ENCODE measurements at places on chromosomes 12 and 14. TPM values are rescaled to one million over a fixed set of nuclear protein-coding genes. Genes with fewer than 3 reads are reported as not detected.

Gene LUM
- not detected for total RNA-seq

- H3K27me3 ChIP-seq, result no peaks in the 10 kb centered on the region
- H3K36me3 ChIP-seq, result no peaks in the 10 kb centered on the region
- no peak overlapping the region for H3K4me3 ChIP-seq
- DNase-seq, result no peak
- H3K27ac ChIP-seq, result no peak overlapping the region
- H3K4me1 ChIP-seq, result peaks cover 17% of the 10 kb centered on the region
Measured at GRCh38 chr14:52124791-52125684, 56.2 kb upstream of the NID2 start.

DNA sequence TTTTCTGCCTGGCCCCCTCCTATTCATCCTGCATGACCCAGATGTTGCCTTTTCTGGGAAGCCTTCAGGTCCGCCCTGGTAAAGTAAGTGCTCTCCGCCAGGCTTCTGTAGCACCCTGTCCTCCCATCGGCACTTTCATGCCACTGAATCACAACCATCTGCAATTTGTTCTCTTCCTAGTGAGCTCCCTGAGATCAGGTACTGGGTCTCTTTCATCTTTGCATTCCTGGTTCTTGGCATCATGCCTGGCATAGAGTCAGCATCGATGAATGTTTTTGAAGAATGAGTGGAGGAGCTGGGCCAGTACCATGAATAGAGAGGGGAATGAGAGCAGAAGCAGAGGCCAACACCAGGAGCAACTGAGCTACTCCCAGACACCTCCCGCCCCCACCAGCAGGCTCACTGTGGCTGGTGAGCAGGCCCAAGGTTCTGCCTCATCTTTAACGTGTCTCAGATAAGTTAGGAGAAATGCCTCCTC lies 13.1 kb downstream of the ZDHHC22 start:
- no peak overlapping the region for H3K27ac ChIP-seq
- H3K36me3 ChIP-seq, result no peaks in the 10 kb centered on the region
- peaks cover 12% of the 10 kb centered on the region for H3K4me1 ChIP-seq
- peaks cover 52% of the 10 kb centered on the region for H3K27me3 ChIP-seq

DNA sequence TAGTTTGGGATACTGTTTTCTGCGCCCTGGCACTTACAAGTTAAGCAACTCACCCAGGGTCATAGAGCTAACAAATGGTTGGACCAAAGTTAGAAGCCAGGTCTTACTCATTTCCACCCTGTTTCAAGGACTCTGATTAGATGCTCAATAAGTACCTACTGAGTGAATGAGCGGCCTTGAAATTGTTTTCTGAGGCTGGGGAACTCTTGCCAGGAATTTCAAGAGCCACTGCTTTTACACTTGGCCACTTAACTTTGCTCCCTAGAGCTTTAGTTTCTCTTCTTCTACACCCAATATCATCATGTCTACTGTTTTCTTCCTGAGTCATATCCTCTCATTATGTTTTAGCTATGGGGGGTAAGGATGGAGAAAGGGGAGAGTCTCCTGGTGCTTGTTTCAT lies 431.6 kb downstream of the ZFP36L1 start:
- no peak overlapping the region for H3K27ac ChIP-seq
- no peak for DNase-seq
- H3K27me3 ChIP-seq, result no peaks in the 10 kb centered on the region
- no peak overlapping the region for H3K4me3 ChIP-seq
- peaks cover 47% of the 10 kb centered on the region for H3K4me1 ChIP-seq

DNA sequence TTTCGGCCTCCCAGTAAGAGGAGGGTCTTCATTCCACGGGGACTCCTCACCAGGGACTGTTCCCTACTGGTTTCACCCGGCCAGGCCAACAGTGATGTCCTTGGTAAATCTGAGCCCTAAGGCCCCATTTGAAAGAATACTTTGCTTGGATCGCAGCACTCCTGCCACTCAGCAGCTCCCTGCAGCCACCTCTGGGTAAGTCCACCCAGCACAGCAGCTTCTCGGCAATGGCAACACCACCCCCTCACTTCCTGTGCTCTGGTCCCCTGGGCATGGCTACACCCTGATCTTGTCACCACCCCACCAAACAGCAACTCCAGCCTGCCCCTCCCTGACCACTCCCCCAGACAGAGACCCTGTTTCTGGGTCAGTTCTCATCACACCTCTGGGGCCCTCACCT lies 100.3 kb downstream of the SETD3 start:
- no peaks in the 10 kb centered on the region for H3K4me1 ChIP-seq
- no peak for DNase-seq
- H3K27ac ChIP-seq, result no peak overlapping the region
- peaks cover 41% of the 10 kb centered on the region for H3K27me3 ChIP-seq
- no peaks in the 10 kb centered on the region for H3K36me3 ChIP-seq
- H3K4me3 ChIP-seq, result no peak overlapping the region

DNA sequence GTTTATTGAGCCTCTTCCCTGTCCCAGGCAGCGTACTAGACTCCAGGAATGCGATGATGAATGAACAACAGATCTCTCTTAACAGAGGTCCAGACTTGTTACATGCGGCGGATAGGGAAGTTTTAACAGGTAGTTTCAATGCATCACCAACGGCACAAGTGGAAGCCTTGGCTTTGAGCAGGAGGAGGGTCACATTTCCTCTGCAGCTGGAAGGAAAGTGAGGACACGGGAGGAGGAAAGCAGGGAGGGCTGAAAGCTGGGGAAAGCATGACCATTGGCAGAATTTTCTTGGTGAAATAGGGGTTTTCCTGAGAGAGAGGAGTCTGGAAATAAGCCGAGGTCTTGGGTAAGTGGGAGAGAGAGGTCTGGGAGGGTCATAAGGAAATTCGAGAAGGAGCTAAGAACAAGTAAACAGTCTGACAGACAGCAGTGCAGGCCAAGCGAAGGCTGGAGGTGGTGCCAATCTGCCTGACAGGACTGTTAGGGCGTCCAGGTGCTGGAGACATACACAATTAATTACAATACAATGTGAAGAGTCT lies 15.4 kb downstream of the BHLHE41 start:
- peaks cover 28% of the 10 kb centered on the region for H3K27me3 ChIP-seq
- DNase-seq, result no peak
- no peak overlapping the region for H3K27ac ChIP-seq
- H3K4me3 ChIP-seq, result no peak overlapping the region
- no peaks in the 10 kb centered on the region for H3K36me3 ChIP-seq
- H3K4me1 ChIP-seq, result peaks cover 6% of the 10 kb centered on the region

DNA sequence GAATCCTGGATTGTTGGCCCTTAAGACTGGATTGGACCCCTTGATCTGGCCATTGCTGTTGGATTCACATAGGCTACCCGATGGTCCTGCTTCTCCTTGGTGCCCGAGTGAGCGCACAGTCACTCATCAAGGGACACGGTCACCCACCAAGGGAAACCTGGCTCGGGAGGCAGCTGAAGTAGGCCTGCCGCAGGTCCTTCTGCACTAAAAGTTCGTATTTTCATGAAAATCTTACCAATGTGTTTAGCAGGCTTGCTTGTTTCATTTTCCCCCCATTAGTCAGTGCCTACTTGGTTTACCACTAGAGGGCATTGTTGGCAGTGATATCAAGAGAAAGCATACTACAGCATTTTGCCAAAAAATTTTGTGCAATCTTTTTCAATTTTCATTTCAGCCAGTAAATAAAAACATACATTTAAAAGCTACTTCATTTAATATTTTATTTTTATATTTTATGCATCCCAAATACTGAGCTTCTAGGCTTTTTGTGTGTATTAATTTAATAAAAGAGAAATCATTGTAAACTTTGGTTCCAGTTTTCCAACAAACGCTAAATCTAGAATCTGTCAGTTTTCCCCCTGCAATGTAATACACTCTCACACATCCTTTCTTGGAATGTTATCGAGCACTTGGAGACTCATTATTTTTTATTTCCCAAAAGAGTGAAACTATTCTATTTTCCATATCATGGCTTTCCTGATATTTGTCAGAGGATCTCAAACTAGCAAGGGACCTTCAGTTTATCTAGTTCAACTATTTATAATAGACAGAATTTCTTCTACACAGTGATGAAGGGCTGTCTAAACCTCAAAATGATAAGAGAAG lies 116.7 kb downstream of the LMNTD1 start:
- H3K27ac ChIP-seq, result peak overlapping the region; percentile 68
- peak overlapping the region; percentile 86 for H3K4me3 ChIP-seq
- no peaks in the 10 kb centered on the region for H3K27me3 ChIP-seq
- DNase-seq, result peak; percentile 31
